ENCODE measurements at places on chromosomes 3 and 15.

- DNase-seq: no peak
These were observed 138.0 kb downstream of the DUT start for GRCh38 chr15:48469271-48469670.

GRCh38 chr3:191944835-191945234 lies 483.9 kb downstream of the PYDC2 start:
- DNase-seq: no peak

DNA sequence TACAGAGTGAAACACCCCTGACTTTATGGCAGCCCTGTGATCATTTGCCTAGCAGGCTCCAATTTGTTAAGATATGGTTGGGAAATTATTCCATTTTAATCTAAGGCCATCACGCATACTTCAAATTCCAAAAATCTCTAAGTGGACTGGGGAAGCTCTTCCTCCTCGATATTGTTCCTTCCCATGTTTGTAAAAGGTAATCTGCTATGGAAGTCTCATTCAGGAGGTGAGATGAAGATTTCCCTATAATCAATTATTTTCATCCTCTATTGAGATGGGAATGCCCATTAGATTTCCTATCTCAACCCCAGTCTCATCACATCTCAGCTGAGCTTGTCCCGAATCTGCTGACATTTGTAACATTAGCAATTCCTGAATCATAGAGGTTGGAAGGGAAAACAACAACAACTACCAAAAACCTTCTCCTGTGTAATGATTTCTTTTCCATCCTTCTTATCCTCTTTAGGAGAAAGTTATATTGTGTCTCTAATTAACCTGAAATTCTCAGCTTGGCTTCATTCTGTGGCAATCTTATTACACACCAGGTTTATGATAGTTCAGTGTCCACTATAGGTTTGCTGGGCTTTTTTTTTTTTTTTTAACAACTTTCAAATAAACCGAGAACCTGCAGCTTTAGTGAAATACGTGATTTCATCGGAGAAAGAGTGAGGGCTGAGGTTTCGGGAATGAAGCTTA lies 2.2 kb upstream of the NR2F2 start:
- DNase-seq: no peak

- DNase-seq: no peak
These were observed 15.3 kb downstream of the DNAJC13 start for GRCh38 chr3:132432639-132433038.

DNA sequence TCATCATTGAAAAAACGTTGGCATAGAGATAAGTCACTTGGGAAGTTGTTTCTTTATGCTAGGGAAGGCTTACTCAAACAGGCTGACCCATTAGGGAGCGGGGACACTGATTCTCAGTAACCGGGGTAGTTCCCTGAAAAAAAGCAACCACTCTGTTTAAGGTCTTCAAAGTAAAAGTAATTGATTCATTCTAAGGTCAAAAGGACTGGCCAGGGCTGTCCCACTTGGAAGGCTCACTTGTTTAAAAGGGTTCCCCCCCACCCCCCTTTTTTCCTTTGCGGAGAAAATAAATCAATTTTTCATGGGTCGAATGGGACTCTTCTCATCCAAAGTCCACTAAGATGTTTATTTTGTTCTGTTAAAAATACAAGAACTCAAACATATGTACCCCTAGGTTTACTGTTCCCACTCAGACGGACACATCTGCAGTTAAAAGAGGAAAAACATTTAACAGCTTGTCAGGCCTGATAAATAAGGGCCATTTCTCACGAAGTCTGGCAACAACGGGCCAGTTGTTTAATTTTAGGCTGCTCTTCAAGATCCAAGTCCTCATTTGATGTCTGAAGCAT lies 53.0 kb downstream of the ARHGEF3 start:
- no peak for DNase-seq

DNA sequence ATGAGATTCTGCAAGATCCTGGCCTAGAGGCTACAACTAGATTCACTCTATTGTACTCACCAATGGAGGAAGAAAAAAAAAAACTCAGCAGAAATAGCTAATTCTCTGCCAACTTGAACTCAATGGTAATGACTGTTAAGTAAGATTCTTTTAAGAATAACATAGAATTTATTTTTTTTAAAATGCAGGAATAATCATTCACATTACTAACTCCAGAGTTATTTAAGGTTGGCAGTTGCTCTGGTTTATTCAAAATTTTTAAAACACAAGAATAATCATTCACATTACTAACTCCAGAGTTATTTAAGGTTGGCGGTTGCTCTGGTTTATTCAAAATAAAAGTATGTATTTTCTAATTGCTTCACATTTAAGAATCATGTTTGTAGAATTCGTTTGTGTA lies 1071.9 kb downstream of the IGSF11 start:
- no peak for DNase-seq

- DNase-seq: no peak
These were observed 254.8 kb upstream of the EOMES start for GRCh38 chr3:27976933-27977332.

GRCh38 chr3:54863366-54863765 lies 64.5 kb downstream of the LRTM1 start:
- DNase-seq: no peak

DNA sequence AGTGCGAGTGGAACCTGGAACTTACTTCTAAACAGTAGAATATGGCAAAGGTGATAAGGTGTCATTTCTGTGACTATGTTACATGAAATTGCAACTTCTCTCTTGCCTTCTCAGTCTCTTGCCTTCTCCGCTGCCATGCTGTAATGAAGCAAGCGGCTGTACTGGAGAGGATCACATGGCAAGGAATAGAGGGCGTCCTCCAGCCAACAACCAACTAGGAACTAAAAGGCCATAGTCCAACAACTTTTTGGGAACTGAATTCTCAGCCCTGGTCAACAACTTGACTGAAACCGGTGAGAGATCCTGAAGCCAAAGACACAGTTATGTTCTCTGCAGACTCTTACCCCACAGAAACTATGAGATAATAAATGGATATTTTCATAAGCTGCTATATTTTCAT lies 143.5 kb downstream of the P3H2 start:
- DNase-seq: no peak

DNA sequence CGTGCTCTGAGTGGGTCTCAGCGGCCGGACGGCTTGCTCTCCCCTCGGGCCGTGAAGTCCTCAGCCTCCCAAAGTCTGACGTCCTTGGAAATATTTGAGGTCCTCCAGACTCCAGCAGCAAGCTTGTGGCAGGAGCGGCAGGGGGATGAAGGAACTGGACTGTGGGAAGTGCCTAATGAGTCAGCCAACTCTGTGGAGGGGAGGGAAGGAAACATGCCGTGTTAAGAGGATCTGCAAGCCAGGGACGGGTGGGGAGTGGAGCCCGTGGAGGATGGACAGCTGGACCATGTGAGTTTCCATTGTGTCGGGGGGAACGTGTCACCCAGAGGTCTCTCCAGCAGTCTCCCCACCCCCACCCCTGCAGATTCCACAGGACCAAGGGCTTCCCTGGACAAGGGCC lies 39.4 kb upstream of the IDH2 start:
- no peak for DNase-seq

- no peak for DNase-seq
These were observed 74.6 kb upstream of the LEKR1 start for GRCh38 chr3:156751461-156752025.

- no peak for DNase-seq
These were observed 71.8 kb upstream of the NDUFB4 start for GRCh38 chr3:120524171-120524923.

- DNase-seq: no peak
These were observed 3.7 kb downstream of the CIB1 start for GRCh38 chr15:90230071-90230494.

DNA sequence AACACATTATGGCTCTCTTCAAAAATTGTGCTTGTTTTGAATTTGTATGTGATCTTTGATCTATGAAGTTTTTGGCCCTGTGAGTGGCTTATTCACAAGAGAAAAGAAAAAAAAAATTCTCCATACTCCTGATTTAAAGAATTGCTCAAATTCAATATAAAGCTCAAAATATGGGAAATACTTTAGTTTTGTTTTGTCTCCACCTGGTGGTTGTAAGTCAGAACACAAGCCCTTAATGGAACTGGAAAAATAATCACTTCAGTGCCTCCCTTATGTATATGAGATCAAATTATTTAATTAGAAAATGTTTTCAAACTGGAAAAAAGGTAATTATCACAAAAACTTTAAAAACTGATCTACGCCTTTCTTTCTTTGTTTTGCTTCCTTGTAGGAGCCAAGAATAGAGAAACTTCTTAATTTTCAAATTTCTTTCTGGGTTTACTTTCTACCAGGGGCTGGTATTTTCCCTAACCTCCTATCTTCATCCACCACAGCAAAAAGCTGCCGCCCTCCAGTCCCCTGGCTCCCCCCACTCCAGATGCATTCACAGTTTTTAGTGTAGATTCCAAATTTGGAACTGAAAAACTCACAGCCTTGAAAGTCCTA lies 50.6 kb downstream of the SERP1 start:
- DNase-seq: no peak

DNA sequence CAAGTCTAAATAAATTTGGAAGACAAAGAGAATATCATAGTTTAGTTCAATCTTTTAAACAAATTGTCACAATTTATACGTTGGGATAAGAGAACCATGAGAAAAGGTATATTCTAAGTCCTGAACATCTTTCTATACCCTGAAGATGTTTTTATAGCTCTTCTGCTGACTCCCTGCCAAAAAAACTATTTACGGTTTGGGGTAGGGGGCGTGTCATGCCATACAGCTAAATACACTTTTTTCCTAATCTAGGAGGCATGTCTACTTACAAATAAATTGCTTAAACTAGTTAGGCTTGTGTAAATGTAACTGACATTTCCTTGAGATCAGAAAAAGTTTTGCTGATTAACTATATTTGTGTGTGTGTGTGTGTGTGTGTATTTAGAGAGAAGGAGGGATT lies 163.3 kb downstream of the PGPEP1L start:
- no peak for DNase-seq

DNA sequence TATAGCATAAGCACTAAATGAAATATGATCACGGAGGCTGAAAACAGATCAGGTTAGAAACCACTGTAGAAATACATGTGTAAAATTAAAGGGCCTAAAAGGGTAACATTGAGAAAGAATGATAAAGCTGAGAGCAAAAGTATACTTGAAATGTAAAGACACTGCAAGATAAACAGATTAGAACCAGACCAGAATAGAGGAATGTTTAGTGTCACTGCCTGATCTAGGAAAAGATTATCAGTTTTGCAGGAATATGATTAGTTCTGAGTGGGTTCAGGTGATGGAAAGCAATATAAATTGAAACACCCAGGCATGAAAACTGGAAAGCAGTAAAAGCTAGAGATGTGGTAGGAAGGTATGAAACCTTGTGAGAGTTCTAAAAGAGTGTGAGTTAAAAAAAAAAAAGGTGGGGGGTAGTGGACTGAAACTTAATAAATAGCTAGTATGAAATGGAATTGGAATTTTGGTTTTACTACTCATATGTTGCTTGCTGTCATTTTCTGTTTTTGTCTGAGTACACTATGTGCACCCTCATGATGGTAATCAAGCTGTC lies 16.0 kb upstream of the C3orf38 start:
- DNase-seq: no peak

GRCh38 chr15:89907289-89907688 lies 5.5 kb downstream of the ARPIN start:
- no peak for DNase-seq

- no peak for DNase-seq
These were observed 199.7 kb downstream of the UACA start for GRCh38 chr15:70563561-70564095.

DNA sequence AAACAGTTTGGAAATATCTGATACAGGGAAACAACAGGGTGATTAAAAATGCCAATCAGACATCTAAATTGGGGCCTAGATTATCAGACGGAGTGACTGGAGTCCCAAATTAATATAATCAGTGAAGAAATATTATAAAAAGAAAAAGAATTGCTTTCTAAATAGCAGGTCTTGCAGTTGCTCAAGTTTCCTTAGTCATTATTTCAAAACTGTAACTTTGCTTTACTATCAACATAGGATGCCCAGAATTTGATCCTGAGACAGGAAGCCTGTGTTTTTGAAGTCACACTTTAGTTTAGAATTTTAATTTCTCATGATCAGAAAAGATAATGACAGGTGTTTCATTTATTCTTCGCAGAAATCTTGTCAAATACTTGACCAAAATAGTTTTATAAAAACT lies 105.9 kb downstream of the IL1RAP start:
- no peak for DNase-seq

- DNase-seq: no peak
These were observed 90.8 kb upstream of the CMC1 start for GRCh38 chr3:28150465-28151206.

GRCh38 chr3:43411429-43411828 lies 125.1 kb downstream of the SNRK start:
- no peak for DNase-seq

DNA sequence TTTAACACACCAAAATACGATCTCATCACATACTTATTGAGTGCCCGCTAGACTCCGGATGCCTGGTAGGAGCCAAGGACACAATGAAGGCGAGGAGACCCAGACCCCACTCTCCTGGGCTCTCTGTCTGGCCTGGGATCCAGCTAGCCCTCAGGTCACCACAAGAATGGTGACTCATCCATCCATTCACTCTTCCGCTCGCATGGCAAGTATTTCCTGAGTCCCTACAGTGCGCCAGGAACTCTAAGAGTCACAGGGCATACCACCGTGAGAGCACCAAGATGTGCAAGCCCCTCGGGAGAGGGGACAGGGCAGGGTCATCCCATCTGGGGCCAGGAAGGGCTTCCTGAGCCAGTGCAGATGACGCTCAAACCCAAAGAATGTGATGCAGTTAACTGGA lies 101.6 kb upstream of the PRR20G start:
- no peak for DNase-seq

GRCh38 chr15:59174835-59175831 lies 31.5 kb upstream of the LDHAL6B start:
- no peak for DNase-seq

- no peak for DNase-seq
These were observed 11.0 kb downstream of the FYCO1 start for GRCh38 chr3:45984331-45985312.

- DNase-seq: no peak
These were observed 89.1 kb downstream of the TGFBR2 start for GRCh38 chr3:30695302-30696061.

DNA sequence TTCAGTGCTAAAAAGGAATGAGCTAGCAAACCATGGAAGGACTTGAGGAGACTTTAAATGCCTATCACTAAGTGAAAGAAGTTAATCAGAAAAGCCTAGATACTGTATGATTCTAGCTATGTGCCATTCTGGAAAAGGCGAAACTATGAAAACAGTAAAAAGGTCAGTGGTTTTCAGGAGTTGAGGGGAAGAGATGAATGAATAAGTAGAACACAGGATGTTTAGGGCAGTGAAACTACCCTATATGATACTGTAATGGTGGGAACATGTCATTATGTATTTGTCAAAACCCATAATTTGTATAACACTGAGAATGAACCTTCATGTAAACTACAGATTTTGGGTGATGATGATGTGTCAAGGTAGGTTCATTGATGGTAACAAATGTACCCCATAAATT lies 9.6 kb upstream of the CD276 start:
- DNase-seq: no peak

Measured in activated gamma-delta T cell (primary cell).